Activated CD4-positive, alpha-beta memory T cell treated with anti-CD3 and anti-CD28 coated beads, Interleukin-2, amount 10 ng/mL, durations not matched to agents 7 days and 5 days (primary cell): ENCODE measurements at places on chromosomes 1 and 21.

DNA sequence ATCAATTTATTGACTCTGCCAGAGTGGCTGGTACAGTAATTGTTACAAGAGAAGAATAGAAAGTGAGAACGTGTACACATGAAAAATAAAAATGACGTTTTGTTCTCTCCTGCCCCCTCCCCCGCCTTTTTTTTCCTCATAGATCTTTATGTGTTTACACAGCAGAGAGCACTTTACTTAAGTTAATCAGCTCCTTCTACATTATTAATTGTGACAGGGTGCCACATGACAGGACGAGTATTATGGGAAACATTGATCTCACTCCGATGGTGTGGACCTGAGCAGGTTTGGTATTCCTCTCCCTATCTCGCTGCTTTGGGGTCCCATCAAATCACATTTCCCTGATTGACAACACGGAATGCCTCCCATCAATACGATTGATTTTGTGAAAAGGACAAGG is 285.7 kb downstream of the TM2D1 start:
- H3K27me3 ChIP-seq: no peaks in the 10 kb centered on the region
- no peaks in the 10 kb centered on the region for H3K36me3 ChIP-seq
- no peak overlapping the region for H3K4me3 ChIP-seq
- no peaks in the 10 kb centered on the region for H3K4me1 ChIP-seq

- H3K27ac ChIP-seq: no peak overlapping the region
- peaks cover 12% of the 10 kb centered on the region for H3K4me1 ChIP-seq
- H3K36me3 ChIP-seq: no peaks in the 10 kb centered on the region
- DNase-seq: no peak
- H3K27me3 ChIP-seq: peaks cover 4% of the 10 kb centered on the region
Measured at GRCh38 chr1:115051850-115052249, 22.2 kb downstream of the TSHB start.

DNA sequence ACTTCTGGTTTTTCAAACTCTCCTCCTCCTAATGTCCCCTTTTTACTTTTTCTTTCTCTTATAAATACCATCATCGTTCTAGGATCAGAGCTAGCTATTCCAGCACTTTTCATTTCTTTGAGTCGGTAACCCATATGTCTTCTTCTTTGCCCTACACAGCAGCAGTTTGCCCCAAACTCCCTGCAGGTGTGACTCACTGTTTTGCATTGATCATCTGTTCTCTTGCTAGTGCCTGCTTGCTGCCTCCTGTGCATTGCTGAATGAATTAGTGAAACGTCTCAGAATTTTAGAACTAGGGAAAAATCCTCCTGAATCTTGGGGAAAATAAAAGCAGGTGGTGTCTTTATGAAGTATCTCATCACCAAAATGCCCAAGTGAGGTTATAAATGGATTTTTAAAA is 21.7 kb downstream of the KCNK2 start:
- DNase-seq: no peak
- no peaks in the 10 kb centered on the region for H3K4me1 ChIP-seq
- no peak overlapping the region for H3K27ac ChIP-seq
- no peaks in the 10 kb centered on the region for H3K27me3 ChIP-seq
- H3K36me3 ChIP-seq: no peaks in the 10 kb centered on the region
- no peak overlapping the region for H3K4me3 ChIP-seq

DNA sequence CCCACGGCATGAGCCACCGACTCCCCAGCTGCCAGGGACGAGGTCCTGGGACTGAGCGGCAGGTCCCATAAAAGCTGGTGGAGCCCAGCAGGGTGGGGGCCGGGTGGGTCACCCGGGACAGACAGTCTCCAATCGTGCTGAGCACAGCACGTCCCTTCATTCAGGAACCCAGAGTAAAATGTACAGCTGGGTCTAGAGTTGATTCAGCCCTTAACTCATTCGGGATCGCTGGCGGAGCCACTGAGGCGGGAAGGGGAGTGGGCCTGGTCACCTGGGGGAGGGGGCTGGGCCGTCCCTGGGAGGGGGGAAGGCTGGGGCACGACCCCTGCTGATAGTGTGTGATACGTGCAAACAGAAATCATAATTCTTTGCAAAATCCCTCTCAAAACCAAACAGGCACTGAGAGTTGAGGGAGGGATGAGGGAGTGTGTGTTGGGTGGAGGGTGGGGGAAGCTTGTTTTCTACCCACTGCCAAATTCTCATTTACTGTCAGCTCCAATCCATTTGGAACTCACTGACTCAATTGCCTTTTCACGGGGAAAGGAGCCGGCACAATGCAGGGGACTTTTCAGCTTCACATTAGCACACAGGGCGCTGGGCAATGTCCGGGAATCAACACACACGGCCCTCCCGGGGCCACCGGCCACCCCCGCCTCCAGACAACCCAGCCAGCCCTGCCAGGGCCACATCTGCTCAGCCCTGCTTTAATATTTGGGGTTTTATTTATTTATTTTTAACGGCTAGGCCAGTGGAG is 13.8 kb downstream of the CASZ1 start:
- H3K27me3 ChIP-seq: peaks cover 6% of the 10 kb centered on the region
- H3K4me1 ChIP-seq: no peaks in the 10 kb centered on the region
- H3K27ac ChIP-seq: no peak overlapping the region
- DNase-seq: no peak

DNA sequence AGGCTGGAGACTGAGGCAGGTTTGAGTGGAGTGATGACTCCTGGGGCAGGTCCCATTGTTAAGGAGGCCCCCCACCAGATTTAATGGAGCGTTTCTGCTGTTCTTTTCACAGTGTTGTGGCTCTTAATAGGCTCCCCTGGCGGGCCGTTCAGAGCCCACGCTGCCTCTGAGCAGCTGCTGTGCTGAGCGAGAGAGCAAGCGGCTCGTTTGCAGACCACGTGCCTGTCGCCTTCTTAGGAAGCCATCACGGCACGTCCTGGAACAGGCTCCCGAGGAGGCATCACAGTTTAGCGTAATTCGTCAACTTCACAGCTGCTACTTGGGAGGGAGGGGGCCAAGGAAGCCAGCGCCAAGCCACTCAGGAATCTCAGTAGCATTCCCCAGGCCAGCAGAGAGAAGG is 70.5 kb upstream of the CTTNBP2NL start:
- DNase-seq: no peak
- no peak overlapping the region for H3K27ac ChIP-seq
- no peaks in the 10 kb centered on the region for H3K36me3 ChIP-seq

- H3K36me3 ChIP-seq: no peaks in the 10 kb centered on the region
- DNase-seq: no peak
- H3K4me1 ChIP-seq: no peaks in the 10 kb centered on the region
- no peaks in the 10 kb centered on the region for H3K27me3 ChIP-seq
- H3K4me3 ChIP-seq: no peak overlapping the region
- H3K27ac ChIP-seq: no peak overlapping the region
Measured at GRCh38 chr1:78334114-78334513, 156.7 kb upstream of the PTGFR start.

- no peak overlapping the region for H3K27ac ChIP-seq
- H3K4me3 ChIP-seq: no peak overlapping the region
- H3K4me1 ChIP-seq: peaks cover 3% of the 10 kb centered on the region
- DNase-seq: no peak
- H3K36me3 ChIP-seq: no peaks in the 10 kb centered on the region
Measured at GRCh38 chr1:112358061-112358770, 37.8 kb upstream of the CTTNBP2NL start.
